NCI-H1436 treated with DMSO at 0.1 percent for 48 hours (cell line): ENCODE measurements at places on chromosomes 13 and 19.

DNA sequence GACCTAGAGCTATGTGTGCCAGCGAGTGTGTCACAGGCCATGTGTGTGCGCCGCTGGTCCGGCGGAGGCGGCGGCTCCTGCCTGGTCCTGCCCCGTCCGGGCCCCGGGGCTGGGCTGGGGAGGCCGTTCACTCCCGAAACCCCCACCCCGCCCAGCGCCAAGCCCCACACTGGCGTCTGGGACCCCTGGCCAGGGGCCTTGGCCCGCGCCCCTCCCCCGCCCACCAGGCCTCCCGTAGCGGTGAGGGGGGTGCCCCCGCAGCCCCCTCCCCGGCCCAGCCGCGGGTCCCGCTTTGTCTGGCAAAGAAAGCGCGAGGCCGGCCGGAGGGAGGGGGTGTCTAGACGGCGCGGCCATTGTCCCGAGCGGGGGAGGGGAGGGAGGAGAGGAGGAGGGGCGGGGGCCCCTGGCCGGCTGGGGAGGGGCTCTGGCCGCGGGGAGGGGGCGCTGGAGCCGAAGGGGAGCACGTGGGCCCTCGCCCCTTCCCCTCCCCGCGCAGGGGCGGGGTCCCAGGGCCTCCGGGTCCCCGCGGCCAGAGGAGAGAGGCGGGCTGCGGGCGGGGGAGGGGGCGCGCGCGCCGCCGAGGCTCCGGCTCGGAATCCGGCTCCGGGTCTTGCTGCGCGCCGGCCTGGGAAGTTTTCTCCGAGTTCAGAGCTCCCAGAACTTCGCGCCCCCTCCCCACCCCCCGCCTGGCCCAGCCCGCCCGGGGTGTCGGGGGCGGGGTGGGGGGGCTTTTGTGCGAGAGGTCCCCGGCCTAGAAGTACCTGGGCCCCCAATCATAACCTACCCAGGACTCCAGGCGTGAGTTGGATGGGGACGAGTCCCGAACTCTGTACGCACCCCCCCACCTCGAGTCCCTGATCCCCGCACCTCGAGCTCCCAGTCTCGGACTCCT lies 888 bp downstream of the NOTCH3 start:
- DNase-seq, result no peak

- DNase-seq, result no peak
Observed at GRCh38 chr13:112657850-112658445, 31.9 kb upstream of the ATP11A start.

- DNase-seq, result peak; percentile 47
Observed at GRCh38 chr19:17739121-17739875, 12.0 kb upstream of the FCHO1 start.

DNA sequence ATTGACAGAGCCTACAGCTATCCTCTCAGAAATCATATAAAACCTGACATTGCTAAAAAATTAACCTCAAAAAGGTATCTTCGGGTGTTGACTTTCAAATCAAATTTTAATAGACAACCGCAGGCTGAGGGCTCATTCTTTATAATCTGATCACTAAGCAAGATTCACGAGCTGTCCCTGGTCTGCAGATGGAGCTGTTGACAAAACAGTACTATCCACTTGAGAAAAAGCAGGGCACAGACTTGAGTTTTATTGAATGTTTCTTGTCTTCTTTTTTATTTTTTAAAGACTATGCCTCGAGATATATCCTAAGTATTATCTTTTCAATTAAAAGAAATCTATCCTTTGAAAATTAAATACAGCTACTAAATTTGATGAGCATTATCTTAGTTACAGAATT lies 540.5 kb downstream of the PCDH9 start:
- DNase-seq, result no peak

DNA sequence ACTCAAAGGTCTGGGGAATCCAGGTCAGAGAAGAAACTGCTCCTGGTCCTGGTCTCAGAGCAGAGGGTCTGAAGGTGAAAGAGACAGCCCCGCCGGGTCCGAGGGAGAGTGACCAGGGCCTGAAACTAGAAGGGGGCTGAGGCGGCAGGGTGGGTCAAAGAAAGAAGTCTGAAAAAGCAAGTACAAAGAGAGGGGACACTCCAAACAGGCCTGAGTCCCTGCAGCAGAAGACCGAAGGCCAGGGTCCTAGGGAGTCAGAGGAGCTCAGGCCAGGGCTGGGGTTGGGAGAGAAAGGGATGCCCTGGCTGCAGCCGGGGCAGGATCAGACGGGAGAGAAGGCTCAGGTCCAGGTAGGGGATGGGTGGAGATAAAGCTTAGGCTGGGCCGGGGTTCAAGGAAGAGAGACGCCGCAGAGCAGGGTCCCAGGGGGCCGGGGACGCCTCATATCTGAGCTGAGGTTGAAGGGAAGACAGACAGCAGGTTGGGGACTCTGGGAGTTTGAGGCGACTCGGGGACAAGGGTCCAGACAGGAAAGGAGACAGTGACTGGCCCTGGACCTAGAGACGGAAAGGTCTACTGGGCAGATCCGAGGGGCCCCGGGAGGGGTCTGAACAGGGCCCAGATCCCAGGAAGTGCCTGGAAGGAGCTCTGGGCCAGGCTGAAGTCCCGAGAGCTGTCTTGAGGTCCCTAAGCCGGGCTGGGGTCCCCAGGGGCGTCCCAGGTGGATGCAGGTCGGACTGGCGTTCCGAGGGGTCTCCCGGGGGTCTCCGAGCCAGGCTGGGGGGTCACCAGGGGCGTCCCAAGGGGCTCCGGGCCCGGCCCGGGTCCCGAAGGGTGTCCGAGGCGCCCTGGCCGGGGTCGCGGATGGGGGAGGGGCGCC lies 795 bp downstream of the MLLT1 start:
- DNase-seq, result no peak

DNA sequence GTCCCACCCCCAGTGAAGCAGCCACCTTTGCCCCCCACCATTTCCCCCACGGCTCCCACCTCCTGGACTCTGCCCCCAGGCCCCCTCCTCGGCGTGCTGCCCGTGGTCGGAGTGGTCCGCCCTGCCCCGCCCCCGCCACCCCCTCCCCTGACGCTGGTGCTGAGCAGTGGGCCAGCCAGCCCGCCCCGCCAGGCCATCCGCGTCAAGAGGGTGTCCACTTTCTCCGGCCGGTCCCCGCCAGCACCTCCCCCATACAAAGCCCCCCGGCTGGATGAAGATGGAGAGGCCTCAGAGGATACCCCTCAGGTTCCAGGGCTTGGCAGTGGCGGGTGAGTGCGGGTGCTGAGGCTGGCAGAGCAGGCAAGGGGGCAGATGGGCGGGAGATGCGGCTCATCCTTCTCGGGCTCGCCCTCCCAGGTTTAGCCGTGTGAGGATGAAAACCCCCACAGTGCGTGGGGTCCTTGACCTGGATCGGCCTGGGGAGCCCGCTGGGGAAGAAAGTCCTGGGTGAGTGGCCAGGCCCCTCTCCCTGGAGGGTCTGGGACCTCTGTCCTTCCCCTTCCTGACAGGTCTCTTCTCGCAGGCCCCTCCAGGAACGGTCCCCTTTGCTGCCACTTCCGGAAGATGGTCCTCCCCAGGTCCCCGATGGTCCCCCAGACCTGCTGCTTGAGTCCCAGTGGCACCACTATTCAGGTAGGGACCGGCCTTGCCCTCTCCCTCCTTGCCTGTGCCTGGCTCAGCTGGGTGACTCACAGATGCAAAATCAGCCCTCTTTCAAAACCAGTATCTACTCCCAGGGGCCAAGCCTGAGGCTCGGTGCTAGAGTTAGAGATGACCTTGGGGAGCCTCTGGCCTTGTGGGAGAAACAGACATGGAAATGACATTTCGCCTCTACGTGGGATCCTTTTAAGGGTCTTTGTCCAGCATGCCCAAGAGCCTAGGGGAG lies 8.8 kb downstream of the IGFLR1 start:
- no peak for DNase-seq

GRCh38 chr13:40375489-40376171 lies 290.8 kb downstream of the FOXO1 start:
- no peak for DNase-seq

DNA sequence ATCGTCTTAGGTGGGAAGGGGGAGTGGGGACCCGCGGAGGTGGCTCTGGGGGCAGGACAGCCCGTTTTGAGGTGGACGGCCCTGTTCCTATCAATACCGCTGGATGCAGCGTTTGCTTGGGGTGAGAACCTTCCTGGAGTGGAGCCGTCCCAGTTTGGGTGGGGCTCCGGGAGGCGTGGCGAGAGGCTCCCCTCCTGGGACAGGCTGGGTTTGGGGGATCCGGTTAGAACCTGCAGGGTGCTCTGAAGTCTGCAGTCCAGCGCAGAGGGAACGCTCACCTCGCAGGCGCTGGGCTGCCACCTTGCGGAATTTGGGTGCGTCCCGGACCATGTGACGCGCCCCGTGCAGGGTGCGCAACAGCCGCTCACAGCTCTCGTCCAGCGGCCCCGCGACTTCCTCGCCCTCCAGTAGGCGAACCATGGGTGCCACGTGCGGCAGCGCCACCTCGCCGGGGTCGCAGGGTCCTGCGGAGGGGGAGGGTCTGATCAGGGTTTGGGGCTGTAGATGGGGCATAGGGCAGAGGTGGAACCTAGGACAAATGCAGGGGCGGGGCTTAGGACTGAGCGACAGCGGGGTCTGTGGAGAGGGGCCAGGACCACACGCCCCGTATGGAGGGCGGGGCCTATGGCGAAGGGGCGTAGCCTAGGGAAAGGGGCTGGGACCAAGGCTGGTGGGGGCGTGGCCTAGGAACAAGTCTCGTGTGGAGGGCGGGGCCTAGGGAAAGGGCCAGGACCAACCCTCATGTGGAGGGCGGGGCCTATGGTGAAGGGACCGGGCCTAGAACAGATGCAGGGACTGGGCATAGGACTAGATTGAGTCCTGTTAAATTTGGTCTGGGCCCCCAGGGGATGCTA lies 13.8 kb downstream of the SH2D3A start:
- DNase-seq, result no peak

- no peak for DNase-seq
Observed at GRCh38 chr13:26307701-26308100, 53.8 kb downstream of the CDK8 start.
